ENCODE measurements at places on chromosomes 1 and 21. TPM values are rescaled to one million over a fixed set of nuclear protein-coding genes. Genes with fewer than 3 reads are reported as not detected.

DNA sequence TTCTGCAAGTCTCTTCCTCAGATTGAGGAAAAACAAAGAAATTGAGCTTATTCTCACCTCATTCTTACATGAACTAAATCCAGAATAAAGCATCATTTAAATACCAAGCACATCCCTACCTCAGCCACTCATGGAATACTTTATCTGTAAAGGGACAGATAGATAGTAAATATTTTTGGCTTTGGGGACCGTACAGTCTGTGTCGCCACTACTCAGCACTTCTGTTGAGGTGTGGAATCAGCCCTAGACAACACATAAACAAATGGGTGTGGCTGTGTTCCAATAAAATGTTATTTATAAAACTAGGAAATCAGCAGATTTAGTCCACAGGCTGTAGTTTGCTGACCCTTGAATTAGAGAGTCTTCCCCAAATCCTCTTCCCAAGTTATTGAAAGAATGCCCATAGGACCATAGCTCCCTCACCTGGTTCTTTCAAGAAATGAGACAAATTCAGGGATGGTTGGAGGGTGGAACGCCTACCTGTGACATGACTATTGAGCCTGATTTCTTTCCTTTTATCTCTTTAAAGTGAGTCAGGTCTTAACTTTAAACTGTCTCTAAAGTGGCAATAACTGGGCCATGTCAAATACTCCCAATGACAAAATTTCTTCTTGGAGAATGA lies 878.5 kb downstream of the USP25 start:
- no peak for DNase-seq

CFAP74 gene
- not detected for total RNA-seq

TEX38 gene
- 0.22 TPM for total RNA-seq

PDXK gene
- total RNA-seq: 88.4 TPM

- DNase-seq: no peak
Observed at GRCh38 chr1:6142036-6142621, 38.0 kb downstream of the CHD5 start.

ORC1 gene
- total RNA-seq: 0.11 TPM

DNA sequence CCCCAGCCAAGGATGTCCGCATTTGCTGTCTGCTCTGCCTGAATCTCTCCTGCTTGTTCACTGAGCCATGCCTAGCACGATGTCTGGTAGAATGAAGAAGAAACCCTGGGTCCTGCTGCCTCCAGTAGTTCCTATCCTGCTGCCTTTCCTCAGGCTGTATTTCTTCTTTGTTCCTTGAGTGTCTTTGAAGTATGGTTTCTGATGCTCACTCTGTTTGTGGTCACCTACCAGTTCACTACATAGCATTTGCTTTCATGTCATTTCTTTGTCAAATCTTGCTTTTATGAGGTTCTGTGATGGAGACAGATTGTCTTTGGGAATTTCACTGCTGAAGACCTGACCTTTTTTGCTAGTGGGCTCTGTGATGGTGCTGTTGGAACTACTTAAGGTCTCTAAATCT lies 5.9 kb downstream of the UCK2 start:
- no peak for DNase-seq

DNA sequence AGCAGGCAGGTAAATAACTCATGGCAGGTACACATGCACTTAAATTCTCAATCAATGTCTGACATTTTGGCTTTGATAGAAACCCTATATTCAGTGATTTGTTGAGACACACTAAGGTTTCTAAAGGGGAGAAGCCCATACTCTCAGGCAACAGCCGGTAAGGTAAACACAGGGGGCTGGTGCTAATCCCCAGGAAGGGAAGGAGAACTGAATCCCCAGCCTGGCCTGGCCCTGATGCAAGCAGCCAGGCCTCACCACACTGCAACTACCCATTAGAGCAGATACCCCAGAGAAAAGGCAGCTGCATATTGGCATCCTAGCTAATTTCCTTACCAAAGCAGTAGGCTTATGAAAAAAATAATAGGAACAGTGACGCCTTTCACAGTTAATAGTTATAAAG lies 116.5 kb upstream of the LRRC7 start:
- DNase-seq: no peak

DNA sequence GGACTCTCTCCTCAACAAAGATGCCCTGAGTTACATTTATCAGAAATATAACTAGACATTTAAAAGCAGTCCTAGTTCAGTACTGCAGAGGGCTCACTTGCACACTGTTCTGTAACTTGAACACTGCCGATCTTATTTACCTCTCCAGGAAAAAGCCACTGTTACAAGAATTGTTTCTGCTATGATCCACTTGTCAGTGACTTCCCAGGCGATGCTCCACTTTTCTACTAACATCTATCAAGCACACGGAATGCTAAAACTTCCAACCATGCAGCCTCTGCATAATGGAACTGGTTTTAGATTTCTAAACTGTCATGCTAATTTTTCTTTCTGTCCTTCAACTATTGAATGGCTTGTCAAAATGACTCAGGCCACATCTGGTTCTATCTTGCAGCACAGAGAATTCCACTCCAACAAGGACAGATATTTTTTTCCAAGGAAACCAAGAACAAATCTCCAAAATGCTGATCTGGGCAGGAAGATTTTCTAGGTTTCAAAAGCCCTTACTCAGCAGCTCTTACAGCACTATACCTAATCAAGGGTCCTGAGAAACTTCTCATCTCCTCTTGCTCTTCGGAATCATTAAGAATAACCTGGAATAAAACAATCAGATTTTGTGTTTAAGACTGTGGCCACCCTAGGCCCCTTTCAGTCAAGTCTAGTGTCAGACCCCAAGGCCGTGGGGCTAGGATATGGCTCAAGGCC lies 9.9 kb downstream of the SEC16B start:
- DNase-seq: no peak

DNA sequence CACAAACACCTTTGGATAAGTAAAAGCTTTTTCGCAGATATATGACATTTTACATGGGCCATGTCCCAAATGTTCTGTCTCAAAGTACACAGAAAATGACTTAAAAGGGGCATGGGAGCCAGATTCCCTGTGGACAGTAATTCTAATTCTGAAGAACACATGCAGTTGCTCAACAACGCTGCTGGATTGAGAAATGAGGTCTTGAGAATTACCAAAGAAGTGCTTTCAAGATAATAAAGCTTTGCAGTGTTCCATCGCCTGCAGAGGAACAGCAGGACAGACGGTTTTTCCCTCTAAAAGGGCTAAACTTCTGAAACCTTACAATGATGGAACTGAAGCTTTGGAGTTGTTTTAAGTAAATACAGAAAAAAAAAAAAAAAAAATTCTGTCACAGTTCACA lies 55.3 kb upstream of the HSPA13 start:
- DNase-seq: no peak

GRCh38 chr1:213876531-213876930 lies 111.2 kb upstream of the PROX1 start:
- no peak for DNase-seq

- DNase-seq: no peak
Observed at GRCh38 chr1:56254130-56254529, 325.2 kb downstream of the PLPP3 start.

GRCh38 chr1:3590951-3591865 lies 20.1 kb downstream of the MEGF6 start:
- no peak for DNase-seq

LORICRIN gene
- total RNA-seq: not detected

GRCh38 chr1:15370781-15371520 lies 38.7 kb upstream of the EFHD2 start:
- DNase-seq: peak; percentile 63

DNA sequence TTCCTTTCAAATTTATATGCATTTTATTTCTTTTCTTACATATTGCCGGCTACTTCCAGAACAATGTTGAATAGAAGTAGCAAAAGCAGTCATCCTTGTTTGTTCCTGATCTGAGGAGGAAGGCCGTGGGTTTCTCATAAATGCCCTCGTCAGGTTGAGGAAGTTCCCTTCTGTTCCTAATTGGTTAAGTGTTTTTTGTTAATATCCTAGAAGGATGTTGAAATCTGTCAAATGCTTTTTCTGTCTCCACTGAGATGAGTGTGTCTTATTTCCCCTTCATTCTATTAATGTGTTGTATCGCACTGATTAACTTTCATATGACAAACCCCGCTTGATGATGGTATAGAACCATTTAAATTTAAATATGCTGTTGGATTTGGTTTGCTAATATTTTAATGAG lies 15.4 kb downstream of the TTLL10 start:
- DNase-seq: no peak

ITGB2 gene
- 18.6 TPM for total RNA-seq

B3GALT5 gene
- total RNA-seq: 0.03 TPM

Measured in left ventricle myocardium inferior (tissue), 1 donor.